ENCODE measurements at places on chromosomes 12 and 14.
A peak's percentile ranks its signal among the peaks of the same experiment; 100 is the strongest.

GRCh38 chr14:96592591-96593386 lies 90.6 kb downstream of the PAPOLA start:
- peak; percentile 55 for DNase-seq

DNA sequence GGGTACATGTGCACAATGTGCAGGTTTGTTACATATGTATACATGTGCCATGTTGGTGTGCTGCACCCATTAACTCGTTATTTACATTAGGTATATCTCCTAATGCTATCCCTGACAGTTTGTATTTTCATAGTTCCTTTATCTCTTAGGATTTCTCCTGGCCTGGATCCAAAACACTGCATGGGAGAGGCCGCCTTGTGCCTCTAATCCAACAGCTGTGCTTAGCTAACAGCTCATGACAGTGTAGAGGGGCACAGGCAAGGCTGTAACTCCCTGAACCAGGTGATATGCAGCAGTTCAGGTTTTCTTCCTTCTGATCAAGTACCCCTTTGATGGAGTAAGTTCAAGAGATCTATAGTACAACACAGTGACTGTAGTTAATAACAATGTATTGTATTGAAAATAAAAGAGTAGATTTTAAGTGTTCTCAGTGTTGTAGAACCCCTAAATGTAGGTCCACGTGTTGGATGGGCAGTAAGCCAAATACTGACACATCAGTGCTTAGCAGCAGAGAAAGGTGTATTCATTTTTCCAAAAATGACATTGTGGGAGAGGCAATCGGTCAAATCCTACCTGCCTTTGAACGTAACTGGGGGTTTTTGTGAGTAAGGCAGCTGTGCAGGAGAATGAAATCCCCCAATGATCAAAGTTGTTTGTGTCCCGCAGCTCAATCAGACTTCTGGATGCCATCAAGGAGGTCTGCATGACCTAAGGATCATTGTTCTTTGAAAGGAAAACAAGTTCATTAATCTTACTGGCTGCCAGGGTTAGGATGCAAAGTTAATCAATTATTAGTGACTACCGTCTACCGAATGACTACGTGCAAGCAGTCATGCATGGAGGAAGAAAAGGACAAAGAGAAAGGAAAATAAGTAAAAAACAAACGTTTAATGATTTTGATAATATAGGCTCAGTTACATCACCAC lies 89.3 kb upstream of the FGD4 start:
- DNase-seq, result no peak

- DNase-seq, result no peak
Observed at GRCh38 chr12:24937553-24938244, 11.2 kb downstream of the BCAT1 start.

- no peak for DNase-seq
Observed at GRCh38 chr12:7107636-7108002, 1.4 kb downstream of the C1RL start.

- DNase-seq, result no peak
Observed at GRCh38 chr12:24931666-24932405, 17.1 kb downstream of the BCAT1 start.

- no peak for DNase-seq
Observed at GRCh38 chr12:6981152-6982052, 10.7 kb downstream of the EMG1 start.

- no peak for DNase-seq
Observed at GRCh38 chr12:123530668-123531067, 2.9 kb downstream of the RILPL1 start.

DNA sequence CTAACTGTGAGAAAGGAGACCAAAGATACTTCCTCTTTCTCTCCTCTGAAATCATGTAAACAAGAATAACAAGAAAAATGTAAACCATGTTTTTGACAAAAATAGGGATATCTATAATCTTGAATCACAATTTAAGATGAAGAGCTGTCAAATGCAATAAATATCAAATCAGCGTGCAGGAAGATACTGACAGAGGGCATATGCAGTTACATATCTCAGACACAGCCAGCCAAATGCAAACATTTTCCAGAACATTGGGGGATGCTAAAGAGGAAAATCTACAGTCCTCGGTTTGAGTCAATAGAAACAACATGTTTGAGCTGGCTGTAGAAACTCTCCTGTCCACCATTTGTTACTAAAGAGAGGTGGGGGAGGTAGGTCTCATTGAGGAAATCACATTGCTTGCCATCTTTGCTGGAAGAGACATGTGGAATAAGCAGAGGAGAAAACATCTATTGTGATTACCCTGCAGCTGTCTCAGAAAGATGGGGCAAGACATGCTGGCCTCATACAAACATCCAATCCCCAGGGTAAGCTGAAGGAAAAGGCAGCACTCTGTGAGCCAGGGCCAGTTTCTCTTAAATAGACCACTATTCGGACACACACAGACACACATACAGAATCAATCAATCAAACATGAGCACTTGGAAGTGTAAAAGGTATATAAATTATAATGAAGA lies 43.5 kb downstream of the CNTN1 start:
- no peak for DNase-seq

- no peak for DNase-seq
Observed at GRCh38 chr12:39966721-39967120, 139.2 kb downstream of the SLC2A13 start.

DNA sequence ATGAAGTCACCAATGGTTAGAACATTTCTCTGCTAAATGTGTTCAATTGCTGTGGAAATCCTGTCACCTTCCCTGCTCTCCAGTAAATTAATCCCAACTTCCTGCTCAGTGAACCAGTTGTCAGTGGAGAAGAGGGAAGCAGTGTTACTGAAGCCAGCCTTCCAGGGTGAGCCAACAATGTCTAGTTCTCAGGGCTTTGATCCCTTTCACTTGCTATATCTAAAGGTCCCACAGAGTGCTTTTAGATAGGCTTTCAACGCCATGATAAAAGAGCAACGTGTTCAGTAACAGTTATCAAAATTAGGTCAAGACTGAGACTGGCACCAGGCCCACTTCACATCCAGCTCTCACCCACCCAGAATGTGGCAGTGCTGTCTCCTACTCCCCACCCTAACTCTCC lies 139.7 kb downstream of the KCNH5 start:
- no peak for DNase-seq

GRCh38 chr14:103699901-103700752 lies 15.1 kb downstream of the XRCC3 start:
- DNase-seq, result no peak

GRCh38 chr12:90858252-90858651 lies 96.7 kb downstream of the CCER1 start:
- no peak for DNase-seq

DNA sequence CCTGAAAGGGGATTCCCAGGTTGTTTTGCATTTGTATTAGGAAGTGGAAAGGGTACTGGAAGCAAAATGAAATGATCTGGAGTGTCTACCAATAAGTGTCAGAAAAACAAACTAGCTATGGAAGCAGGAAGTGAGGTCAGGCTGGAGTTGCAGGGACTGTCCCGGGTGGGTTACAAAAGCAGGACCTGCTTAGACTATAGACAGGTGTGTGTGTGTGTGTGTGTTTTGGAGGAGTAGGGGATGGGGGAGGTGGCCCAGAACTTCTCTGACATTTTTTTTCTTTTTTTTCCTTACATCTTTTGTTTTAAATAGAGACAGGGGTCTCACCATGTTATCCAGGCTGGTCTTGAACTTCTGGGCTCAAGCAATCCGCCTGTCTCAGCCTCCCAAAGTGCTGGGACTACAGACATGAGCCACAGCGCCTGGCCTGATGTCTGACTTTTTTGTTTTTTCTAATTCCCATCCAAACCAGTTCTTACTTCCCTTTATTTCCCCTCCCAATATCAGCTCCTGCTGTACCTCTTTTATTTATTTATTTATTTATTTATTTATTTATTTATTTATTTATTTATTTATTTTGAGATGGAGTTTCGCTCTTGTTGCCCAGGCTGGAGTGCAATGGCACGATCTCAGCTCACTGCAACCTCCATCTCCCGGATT lies 512 bp upstream of the RND1 start:
- DNase-seq, result no peak

GRCh38 chr12:4086481-4086880 lies 187.1 kb upstream of the CCND2 start:
- DNase-seq, result no peak

DNA sequence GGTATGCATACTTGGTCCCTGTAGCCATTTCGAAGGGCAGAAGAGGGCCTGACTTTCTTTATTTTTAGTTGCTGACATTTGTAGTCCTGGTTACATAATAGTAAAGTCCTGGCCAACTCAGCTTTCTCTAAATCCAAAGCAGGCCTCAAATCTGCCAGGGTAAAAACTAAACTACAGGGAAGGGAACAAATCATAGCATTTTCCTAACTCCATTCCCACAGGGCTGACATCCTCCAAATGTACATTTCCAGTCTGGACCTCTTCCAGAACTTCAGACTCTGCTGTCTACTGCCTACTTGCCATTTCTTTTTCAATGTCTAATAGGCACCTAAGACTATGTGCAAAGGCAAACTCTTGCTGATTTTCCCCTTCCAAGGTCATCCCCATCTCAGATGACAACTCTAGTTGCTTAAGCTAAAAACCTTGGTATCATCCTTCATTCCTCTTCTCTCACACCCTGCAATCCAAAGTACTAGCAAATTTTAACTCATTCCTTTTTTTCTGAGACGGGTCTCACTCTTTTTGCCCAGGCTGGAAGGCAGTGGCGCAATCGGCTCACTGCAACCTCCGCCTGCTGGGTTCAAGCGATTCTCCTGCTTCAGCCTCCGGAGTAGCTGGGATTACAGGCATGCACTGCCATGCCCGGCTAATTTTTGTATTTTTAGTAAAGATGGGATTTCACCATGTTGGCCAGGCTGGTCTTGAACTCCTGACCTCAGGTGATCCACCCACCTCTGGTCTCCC lies 2.0 kb downstream of the DDIT3 start:
- no peak for DNase-seq

DNA sequence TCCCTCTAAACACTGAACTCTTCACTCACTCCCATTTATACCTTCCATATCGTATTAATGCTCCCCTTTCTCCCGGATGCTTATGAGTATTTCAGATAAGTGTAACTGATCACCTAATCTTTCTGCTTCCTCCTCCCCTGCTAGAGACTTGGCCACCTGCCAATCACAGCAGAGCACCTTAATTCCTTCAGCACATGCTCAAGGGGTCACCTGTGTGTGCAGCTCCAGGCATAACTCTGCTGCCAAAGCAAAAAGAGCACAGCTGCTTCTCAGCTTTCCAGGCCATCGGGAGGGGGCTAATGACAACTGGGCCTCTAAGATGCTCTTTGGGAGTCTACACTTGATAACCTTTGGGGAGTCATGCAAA lies 106.9 kb upstream of the DYRK2 start:
- no peak for DNase-seq

DNA sequence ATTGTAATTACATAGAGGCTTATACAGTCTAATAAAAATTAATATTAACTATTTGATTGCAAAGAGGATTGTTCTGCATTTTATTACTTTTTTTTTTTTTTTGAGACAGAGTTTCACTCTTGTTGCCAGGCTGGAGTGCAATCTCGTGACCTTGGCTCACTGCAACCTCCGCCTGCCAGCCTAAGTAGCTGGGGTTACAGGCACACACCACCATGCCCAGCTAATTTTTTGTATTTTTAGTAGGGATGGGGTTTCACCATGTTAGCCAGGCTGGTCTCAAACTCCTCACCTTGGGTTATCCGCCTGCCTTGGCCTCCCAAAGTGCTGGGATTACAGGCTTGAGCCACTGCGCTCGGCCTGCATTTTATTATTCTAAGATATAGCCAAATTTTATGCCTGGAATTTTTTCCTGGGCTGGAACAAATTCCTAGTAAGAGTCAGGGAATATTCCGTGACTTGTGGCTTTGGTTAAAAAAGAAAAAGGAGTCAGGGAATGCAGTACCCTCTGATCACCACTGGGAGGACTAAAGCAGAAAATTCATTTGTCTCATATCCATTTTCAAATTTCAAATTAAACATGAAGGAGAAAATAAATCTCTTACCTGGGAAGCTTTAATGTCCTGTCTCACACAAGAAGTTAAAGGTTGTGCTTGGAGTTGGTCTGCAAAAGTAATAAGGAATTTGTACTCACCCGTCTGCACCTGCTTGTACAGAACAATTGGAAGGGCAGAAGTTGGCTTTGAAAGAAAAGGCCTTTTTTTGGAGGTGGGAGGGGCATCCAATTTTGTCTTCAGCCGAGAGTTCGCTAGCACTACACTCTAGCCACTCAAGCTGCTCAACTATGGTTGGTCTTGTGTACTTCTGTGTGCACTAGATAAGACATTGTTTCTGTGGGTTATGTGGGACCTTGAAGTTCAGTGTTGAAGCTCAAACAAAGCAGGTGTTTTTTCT lies 8.7 kb downstream of the MARK3 start:
- DNase-seq, result peak; percentile 55

- no peak for DNase-seq
Observed at GRCh38 chr14:72902801-72903530, 9.1 kb upstream of the DPF3 start.

DNA sequence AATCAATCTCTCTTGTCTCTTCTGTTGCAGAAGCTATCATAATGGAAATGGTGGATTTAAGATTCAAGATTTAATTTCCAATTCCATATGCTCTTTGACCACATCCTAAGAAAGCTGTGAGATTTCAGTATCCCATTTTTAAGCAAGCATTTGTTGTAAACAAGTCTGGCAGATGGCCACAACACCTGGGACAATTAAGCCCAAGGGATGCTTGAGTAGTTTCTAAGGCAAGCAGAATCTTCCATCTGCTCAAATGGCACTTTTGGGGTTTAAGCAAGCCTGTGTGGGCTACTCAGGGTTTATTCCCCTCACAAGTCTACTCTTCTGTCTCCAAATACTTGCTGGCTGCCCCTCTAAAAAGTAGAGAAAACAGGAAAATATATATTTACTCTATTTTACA lies 304.7 kb upstream of the SYT1 start:
- no peak for DNase-seq

DNA sequence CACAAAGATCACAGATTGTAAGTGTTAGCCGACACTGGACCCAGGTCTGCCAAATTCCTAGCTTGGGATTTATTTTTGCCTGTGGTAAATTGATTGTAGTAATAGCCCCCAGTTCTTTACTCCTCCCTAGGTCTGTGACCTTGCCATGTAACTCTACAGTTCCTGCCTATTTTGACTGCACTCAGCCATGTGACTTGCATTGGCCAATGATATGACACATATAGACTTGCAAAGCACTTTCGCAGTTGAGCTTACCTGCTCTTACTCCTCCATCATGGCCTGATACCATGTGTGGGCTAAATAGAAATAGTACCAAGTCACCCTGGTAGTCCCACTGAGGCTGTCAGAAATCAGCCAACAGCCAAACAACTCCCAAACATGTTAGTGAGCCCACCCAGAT lies 240.3 kb downstream of the DUSP6 start:
- no peak for DNase-seq

- peak; percentile 72 for DNase-seq
Observed at GRCh38 chr12:65779091-65779642, 45.1 kb upstream of the HMGA2 start.

DNA sequence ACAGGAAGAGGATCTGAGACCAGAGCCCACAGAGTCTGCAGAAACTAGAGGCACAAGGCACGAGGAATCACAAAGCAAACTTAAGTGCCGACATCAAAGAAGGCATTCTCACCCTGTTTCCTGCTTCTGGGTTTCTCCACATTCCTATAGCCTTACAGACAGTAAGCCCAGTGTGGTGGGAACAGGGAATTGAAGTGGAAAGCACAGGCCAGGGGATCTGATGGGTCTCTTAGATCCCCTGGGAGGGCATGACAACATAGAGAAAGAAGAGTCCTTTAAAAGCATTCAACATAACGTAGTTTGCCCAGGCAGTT lies 75.6 kb upstream of the FRMD6 start:
- DNase-seq, result peak; percentile 76

- peak; percentile 2 for DNase-seq
Observed at GRCh38 chr14:58491593-58491992, 64.1 kb downstream of the KIAA0586 start.

- no peak for DNase-seq
Observed at GRCh38 chr12:92155733-92156132, 10.1 kb upstream of the BTG1 start.

Measured in fibroblast of skin of abdomen (primary cell).